ENCODE measurements at places on chromosomes 2 and 18.

DNA sequence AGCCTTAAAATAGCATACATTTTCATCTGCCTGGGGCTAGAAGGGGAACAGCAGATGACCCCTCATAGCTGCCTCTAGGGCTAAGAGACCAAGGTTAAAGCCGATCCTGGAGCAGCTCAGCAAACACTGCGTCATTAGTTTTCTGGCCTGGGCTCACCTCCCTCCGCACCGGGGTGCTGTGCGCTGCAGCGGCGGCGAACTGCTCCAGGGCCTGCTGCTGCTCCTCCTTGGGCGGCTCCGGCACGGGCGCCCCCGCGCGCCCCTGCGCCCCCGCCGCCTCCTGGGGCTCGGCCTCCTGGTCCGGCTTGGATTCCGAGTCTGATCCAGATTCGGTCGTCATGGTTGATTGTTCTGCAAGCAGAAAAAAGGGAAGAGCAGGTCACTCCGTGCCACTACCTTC lies 55.0 kb downstream of the EPB41L3 start:
- no peak for DNase-seq

GRCh38 chr2:133504566-133505505 lies 63.4 kb downstream of the NCKAP5 start:
- peak; percentile 66 for DNase-seq

GRCh38 chr18:38690626-38691025 lies 1125.0 kb upstream of the CELF4 start:
- DNase-seq, result no peak

- DNase-seq, result no peak
Measured at GRCh38 chr2:231008131-231008530, 12.2 kb downstream of the SPATA3 start.

- no peak for DNase-seq
Measured at GRCh38 chr2:143704451-143705106, 575.4 kb downstream of the ARHGAP15 start.

DNA sequence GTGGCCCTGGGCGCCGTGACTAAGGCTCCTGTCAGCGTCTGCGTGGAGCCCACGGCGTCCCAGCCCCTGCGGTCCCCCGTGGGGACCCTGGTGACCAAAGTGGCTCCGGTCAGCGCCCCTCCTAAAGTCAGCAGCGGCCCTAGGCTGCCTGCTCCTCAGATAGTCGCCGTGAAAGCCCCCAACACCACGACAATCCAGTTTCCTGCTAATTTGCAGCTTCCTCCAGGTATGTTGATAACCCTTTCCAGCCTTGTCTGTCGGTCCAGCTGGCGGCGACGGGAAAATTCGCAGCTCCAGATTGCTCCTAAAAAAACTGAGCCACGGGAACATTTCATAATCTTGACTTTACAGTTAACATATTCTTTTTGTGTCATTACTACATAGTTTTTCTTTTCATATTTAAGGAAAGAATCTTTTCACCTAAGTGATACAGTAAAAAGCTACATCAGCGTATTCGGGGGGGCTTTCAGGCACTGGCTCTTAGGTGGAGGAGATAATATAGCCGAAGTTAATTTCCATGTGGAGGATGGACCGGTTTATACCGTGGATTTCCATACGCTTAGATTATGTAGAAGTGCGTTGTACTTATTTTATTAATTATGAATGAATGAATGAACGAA lies 916 bp downstream of the TAF4B start:
- DNase-seq, result peak; percentile 26
